IMR-90 (cell line): ENCODE measurements at places on chromosomes 6 and 20.

GRCh38 chr6:145451029-145451428 is 284.3 kb downstream of the EPM2A start:
- no peak for DNase-seq

- DNase-seq = no peak
Measured at GRCh38 chr20:10603378-10603777, 70.4 kb downstream of the JAG1 start.

GRCh38 chr6:25925876-25926275 is 4.6 kb downstream of the SLC17A2 start:
- DNase-seq = no peak

DNA sequence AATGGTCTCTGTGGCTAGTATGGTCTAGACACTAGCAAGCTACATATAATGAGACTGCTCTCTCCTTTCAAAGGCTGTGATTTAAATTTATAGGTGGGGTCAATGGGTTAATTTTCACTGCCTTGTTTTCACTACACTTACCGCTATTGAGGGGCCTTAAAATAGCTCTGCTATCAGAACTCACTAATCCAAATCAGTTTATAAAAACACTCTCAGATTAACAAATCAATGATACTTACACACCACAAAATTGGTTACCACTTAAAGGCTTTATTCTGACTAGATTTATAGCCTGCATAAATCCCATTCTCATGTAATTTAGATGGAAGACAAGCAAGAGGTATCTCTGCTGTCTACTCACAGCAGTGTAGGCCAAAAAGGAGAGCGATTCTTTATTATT is 313.0 kb upstream of the AGPAT4 start:
- no peak for DNase-seq

- no peak for DNase-seq
Measured at GRCh38 chr6:54856129-54856528, 9.6 kb downstream of the FAM83B start.

- DNase-seq = no peak
Measured at GRCh38 chr6:51301962-51302361, 483.3 kb downstream of the TFAP2B start.

DNA sequence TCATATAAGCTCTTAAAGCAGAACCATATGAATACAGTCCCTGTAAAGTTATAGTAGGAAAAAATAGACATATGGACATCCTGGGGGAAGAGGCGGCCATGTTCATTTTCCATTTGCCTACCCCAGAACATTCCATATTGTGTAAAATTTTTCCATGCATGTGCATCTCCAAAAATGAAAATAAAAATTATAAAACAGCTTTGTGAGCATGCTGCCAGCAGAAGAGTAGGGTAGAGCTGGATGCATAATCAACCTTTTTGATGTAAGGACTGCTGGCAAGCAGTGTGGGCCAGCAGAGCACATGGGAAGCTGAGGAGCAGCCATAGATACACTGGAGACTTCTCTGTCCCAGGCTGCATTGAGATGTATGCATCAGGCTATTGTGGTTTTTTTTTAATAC is 271.0 kb downstream of the KCNQ5 start:
- DNase-seq = no peak

- peak; percentile 83 for DNase-seq
Measured at GRCh38 chr6:113015249-113015648, 668.1 kb downstream of the RFPL4B start.

- DNase-seq = no peak
Measured at GRCh38 chr6:151216804-151217203, 23.0 kb upstream of the AKAP12 start.
